Stimulated activated CD8-positive, alpha-beta memory T cell treated with anti-CD3 and anti-CD28 coated beads, Interleukin-4, amount 100 ng/mL, for 4 hours (primary cell): ENCODE measurements at places on chromosomes 1 and 21.

- DNase-seq = no peak
Observed at GRCh38 chr1:32142446-32143301, 34.8 kb downstream of the KPNA6 start.

DNA sequence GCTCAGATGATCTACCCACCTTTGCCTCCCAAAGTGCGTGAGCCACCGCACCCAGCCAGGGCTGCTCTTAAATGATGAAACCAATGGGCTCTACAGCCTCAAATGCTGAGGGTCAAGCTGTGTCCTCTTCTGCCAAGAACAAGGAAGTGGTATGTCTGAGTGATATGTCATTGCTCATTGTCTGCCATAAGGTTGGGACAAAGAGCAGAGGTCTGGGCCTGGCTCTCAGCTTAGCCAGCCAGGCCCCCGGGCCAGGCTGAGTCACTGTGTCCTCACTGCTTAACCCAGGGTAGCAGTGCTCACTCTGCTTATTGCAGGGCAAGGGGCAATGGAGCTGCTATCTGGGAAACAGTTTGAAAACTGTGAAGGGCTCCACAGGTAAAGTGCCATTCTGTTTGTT, 8.3 kb upstream of the ETS2 start:
- DNase-seq = no peak

GRCh38 chr1:52707927-52708655, 9.9 kb upstream of the COA7 start:
- no peak for DNase-seq

DNA sequence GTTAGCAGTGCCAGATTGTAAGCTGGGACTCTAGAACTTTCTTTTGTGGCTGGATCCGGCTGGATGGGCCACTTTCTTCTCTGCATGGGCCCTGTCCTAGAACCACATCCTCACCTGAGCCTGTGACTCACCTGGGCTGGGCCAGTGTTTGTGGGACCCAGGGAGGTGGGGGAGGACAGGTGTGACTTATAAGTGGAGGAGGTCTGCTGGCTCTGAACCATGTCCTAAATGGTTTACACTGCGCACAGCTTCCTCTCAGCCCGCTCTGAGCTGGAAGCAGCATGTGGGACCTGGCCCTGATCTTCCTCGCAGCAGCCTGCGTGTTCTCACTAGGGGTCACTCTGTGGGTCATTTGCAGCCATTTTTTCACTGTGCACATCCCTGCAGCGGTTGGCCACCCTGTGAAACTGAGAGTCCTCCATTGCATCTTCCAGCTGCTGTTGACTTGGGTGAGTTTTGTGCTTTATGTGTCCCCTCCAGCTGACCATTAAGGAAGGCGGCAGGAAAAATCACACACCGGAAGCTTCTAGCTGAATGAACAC, at the start of gene AADACL3:
AADACL3 (plus strand) TSS at position 215 of the 542 bp plus-strand sequence; CDS start at position 282, 67 bp downstream.
- DNase-seq = no peak

- no peak for DNase-seq
Observed at GRCh38 chr1:86537928-86538695, 8.8 kb upstream of the CLCA4 start.

DNA sequence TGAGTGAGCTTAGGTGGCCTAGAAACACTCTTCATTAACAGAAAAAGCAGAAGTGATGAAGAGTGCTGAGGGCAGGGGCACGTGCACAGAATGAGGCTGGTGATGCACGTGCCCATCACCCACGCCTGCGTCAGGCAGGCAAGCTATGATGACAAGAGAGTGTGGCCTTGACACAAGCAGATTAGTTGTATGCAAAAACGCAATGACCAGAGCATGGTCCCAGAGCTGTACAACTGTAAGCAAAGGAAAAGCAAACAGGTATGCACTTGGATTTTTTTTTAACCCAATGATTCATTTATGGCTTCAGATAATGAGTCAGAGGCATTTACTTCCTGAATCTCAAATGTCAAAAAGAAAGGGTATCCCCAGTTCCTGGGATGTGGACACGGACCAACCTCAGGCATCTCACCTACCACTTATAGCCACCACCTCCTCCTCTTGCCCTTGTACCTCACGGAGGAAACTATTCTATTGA, 9.1 kb upstream of the TMEM61 start:
- DNase-seq = no peak

DNA sequence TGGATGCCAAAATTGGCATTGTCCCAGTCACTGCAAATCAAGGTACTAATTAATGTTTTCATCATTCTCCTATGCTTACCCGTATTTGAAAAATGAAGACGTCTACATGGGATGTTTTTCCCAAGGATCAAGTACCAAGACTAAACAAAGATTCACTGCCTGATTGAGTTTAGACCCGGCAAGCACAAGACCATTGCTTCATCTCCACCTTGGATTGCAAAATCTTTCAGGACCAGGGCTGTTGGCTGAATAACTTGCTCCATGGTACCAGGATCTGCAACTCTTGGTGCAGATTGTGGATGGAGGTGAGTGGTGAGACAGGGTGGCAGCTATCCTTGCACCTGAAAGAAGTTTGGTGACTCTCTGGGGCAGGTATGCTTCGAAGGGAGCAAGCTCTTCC, 122.5 kb upstream of the ETS2 start:
- no peak for DNase-seq

DNA sequence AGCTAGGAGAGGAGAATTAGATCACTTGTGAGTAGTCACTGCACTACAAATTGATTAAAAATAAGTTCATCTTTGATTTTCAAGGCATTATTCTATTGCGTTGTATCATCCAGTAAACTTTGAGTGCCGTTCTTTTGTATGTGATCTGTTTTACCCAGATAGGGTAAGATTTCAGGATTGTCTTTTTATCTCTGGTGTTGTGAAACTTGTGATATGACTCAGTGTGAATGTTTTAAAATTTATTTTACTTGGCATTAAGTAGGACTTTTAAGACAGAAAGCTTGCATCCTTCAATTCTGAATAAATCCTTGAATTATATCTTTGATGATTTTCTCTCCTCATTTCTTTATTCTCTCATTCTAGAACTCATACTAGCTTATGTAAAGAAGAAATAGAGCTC, 93.3 kb upstream of the ADAMTS5 start:
- DNase-seq = no peak

- DNase-seq = no peak
Observed at GRCh38 chr1:224262373-224263054, 67.5 kb downstream of the NVL start.

GRCh38 chr1:198186916-198187580, 30.2 kb downstream of the NEK7 start:
- no peak for DNase-seq

DNA sequence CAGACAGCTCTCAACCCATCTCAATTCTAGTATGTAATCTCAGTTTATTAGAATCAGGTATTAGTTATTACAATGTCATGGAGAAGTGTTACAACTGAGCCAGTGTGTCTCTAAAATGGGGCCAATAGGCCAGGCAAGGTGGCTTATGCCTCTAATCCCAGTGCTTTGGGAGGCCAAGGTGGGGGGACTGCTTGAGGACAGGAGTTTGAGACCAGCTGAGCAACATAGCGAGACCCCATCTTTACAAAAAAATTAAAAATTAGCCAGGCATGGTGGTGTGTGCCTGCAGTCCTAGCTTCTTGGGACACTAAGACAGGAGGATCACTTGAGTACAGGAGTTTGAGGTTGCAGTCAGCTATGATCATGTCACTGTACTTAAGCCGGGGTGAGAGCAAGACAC, 104.9 kb downstream of the BCAR3 start:
- no peak for DNase-seq

GRCh38 chr1:29865051-29865450, 628.7 kb downstream of the PTPRU start:
- no peak for DNase-seq

GRCh38 chr1:157311730-157312081, 173.5 kb upstream of the ETV3 start:
- no peak for DNase-seq

DNA sequence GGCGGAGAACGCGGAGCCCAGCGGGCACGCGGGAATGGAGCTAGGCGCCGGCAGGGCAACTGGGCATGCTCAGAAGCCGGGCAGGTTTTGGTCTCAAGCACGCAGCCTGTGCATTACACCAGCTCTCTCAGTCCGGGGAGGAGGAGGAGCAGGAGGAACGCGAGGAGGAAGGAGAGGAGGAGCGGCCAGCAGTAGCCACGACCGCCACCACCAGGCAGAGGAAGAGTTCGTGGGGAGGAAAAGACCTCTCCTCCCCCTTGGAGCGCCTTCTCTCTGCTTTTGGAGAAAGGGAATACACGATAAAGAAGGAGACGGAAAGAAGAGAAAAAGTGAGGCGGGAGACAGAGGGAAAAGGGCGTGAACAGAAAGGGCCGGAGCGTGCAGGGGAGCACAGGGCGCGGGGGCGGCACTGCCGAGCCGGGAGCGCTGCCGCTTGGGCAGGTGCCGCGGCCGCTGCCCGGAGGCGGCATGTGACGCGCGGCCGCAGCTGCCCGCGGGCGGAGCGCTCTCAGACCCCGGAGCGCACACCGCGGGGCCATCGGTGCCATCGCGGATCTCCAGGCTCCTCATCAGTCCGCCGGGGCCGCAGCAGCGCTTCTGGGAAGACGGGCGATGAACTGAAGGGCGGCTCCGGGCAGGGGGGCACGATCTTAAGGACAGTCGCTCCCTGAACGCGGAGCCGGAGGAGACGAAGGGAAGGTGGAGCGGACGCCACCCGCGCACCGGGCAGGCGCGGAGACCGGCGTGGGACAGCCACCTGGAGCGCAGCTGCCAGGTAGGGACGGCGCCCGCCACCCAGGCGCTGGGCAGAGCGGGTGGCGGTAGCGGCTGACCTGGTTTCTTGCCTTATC, at the start of gene CHRM3:
CHRM3 (plus strand) TSS at position 116 of the 851 bp plus-strand sequence. CDS start 520,884 bp downstream, outside the sequence.
- DNase-seq = no peak

DNA sequence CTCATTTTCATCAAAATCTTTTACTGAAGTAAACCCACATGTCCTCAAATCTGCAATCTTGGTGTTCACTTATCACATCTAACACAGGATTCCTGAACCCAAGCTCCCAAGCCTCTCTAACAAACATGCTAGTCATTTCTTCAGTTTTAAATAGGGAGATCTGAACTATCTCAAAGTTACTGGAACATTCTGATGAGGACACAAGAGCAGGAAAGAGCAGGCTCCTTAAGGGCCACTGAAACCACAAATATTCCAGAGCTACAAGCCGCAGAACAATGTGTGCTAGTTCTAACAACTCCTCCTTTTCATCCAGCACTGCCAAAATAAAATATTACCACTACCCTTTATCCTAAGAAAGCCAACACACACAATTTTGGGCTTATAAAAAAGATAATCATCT, 38.9 kb downstream of the WARS2 start:
- no peak for DNase-seq

GRCh38 chr1:109850194-109850593, 60.5 kb upstream of the CSF1 start:
- no peak for DNase-seq

GRCh38 chr1:220043646-220044045, 2.7 kb downstream of the EPRS1 start:
- no peak for DNase-seq

GRCh38 chr1:183871142-183871541, 66.2 kb downstream of the RGL1 start:
- DNase-seq = no peak
